Activated CD4-positive, alpha-beta T cell treated with anti-CD3 and anti-CD28 coated beads for 36 hours (primary cell): ENCODE measurements at places on chromosomes 5 and 9. TPM values are rescaled to one million over a fixed set of nuclear protein-coding genes. Genes with fewer than 3 reads are reported as not detected.

DNA sequence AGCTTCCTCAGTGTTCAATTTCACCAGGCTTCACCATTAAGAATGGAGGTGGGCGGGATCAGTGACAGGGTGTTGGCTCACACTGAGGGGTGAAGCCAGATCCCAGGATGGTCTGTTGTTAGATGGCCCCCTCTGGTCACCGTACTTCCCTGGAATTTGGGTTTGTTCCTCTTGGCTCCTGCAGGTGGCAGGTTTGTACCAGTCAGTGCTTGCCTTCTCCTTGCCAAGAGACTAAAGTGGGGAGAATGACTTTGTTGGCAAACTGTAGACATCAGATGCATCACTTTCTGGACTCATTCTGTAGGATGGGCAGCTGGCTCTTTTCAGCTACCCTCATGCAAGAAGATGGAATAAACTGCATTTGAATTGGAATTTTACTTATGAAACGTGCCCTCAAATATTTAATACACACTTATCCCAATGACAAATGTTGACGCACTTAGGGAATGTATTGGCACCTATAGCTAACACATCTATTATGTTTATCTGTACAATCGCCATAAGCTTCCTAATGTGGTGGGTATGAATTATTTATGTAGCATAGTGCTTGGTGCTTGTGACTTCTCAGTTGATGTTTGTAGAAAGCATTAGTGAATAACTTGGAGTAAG lies 31.4 kb upstream of the ANKRD55 start:
- no peak overlapping the region for H3K27ac ChIP-seq
- no peaks in the 10 kb centered on the region for H3K36me3 ChIP-seq
- peaks cover 2% of the 10 kb centered on the region for H3K4me1 ChIP-seq
- no peaks in the 10 kb centered on the region for H3K27me3 ChIP-seq
- no peak overlapping the region for H3K4me3 ChIP-seq

GRCh38 chr5:675871-676698 lies 17.1 kb downstream of the TPPP start:
- H3K4me3 ChIP-seq = no peak overlapping the region
- no peak overlapping the region for H3K27ac ChIP-seq
- H3K4me1 ChIP-seq = peaks cover 9% of the 10 kb centered on the region
- peak; percentile 3 for DNase-seq

DNA sequence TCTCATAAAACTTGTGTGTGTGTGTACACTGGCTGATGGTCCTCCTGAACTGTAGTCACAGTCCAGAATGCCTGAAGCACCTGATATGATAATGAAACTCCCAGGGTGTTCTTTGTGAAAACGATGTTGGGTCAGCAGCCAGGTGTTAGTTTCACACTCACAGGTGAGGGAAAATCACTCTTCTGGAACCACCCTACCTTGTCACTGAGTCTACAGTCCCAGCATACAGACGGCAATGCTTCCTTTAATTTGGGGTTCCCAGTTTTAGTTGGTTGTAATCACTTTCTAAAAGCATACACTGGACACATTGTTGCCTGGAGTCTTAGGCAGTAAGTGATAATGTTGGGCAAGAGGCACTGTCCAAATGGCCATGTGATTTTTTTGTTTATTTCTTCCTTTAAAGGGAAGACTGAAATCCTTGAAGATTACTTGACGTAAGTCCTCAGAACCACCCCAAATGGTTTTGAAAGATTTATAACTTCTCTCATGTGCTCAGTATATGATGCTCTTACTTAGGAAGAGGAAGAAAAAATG lies 18.2 kb upstream of the MGAT1 start:
- H3K27ac ChIP-seq = no peak overlapping the region
- H3K4me1 ChIP-seq = peaks cover 63% of the 10 kb centered on the region
- no peak for DNase-seq
- no peaks in the 10 kb centered on the region for H3K36me3 ChIP-seq
- no peak overlapping the region for H3K4me3 ChIP-seq

DNA sequence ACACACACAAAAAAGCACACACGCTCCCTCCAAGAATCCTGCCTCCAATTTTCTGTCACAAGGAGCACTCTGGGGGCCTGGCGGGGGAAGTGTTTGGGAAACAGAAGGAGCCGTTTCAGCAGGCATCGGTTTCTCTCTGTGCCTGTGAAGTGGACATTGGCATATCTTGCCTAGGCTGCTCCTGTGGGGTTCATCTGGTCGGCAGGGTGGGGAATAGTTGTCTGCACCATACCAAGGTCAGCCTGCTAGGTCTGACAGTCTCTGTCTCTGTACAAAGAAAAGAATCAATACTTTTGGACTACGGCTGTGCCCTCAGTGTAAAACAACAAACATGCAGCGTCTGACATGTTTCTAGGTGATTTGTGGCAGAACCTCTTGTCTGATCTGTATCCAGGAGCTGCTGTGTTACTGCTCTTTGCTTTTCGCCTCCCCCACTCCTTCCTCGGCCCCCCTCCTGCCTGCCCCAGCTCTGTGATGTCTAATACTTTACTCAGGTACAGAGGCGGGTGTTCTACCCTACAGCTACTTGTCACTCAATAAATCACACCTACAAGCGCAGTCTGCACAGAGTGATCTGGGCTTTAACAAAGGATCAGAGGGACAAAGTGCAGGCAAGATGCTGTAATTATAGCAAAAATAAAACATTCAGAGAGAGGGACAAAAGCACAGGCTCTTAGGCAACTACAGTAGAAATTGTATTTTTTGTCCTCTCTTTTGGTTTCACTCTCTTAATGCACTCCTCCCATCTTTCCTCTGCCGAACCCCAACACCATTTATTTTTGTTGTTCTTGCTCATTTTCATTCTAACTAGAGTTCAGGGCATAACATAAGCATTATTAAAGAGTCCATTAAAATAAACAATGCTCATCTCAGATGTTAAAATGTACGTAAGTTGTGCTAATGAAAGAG lies 216.7 kb downstream of the BNC2 start:
- no peaks in the 10 kb centered on the region for H3K4me1 ChIP-seq
- no peak for DNase-seq
- H3K27me3 ChIP-seq = no peaks in the 10 kb centered on the region
- H3K36me3 ChIP-seq = no peaks in the 10 kb centered on the region
- H3K27ac ChIP-seq = no peak overlapping the region
- no peak overlapping the region for H3K4me3 ChIP-seq

- H3K4me3 ChIP-seq = no peak overlapping the region
- DNase-seq = no peak
- no peaks in the 10 kb centered on the region for H3K36me3 ChIP-seq
Observed at GRCh38 chr5:59758566-59758965, 135.0 kb downstream of the PDE4D start.

- H3K4me1 ChIP-seq = peaks cover 22% of the 10 kb centered on the region
- H3K36me3 ChIP-seq = no peaks in the 10 kb centered on the region
- H3K4me3 ChIP-seq = no peak overlapping the region
- H3K27me3 ChIP-seq = no peaks in the 10 kb centered on the region
Observed at GRCh38 chr5:178094345-178094744, 19.0 kb upstream of the N4BP3 start.

GRCh38 chr5:81308836-81309235 lies 7.4 kb downstream of the ZCCHC9 start:
- no peak for DNase-seq
- no peak overlapping the region for H3K27ac ChIP-seq
- no peak overlapping the region for H3K4me3 ChIP-seq
- no peaks in the 10 kb centered on the region for H3K27me3 ChIP-seq
- H3K4me1 ChIP-seq = peaks cover 16% of the 10 kb centered on the region

- H3K36me3 ChIP-seq = no peaks in the 10 kb centered on the region
- peaks cover 8% of the 10 kb centered on the region for H3K27me3 ChIP-seq
- no peaks in the 10 kb centered on the region for H3K4me1 ChIP-seq
- DNase-seq = no peak
- H3K27ac ChIP-seq = no peak overlapping the region
Observed at GRCh38 chr5:136103118-136103517, 29.5 kb upstream of the SMAD5 start.

DNA sequence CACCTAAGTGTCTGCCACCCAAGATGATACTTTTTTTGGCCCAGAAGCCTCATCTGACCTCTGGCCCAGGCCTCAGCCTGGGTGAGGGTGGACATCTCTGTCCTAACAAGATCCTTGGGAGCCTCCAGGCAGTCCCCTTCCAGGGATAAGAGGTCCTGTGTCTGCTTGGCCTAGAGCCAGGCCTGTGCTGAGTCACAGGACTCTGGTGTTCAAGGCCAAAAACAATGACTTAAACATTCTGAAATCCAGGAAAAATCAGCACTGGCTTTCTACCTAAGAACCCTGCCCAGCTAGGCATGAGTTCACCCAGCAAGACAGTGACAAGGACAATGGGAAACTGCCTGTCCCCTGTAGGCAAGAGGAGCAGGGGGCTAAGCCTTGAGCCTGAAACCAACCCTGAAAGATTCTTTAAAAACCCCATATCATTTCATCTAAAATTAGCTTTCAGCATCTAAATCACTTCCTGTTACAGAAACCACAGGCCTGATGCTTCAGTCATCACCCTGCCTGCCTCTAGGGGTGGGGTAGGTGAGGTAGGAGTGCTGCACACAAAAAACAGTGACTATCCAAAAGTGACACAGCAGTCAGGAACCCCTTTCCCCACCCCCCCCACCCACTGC lies 29.9 kb downstream of the CSF2 start:
- no peaks in the 10 kb centered on the region for H3K36me3 ChIP-seq
- no peaks in the 10 kb centered on the region for H3K27me3 ChIP-seq
- DNase-seq = peak; percentile 82
- peaks cover 73% of the 10 kb centered on the region for H3K4me1 ChIP-seq
- H3K4me3 ChIP-seq = peak overlapping the region; percentile 64

ITGA1 gene
- 3.9 TPM for total RNA-seq

IL4 gene
- total RNA-seq = 0.77 TPM

TMEM215 gene
- total RNA-seq = not detected

CXXC5 gene
- total RNA-seq = 1.1 TPM
